ENCODE measurements at places on chromosomes 5 and 9. TPM values are rescaled to one million over a fixed set of nuclear protein-coding genes. Genes with fewer than 3 reads are reported as not detected.

GRCh38 chr5:137872466-137872865 is 4.8 kb downstream of the MYOT start:
- no peak for DNase-seq

DNA sequence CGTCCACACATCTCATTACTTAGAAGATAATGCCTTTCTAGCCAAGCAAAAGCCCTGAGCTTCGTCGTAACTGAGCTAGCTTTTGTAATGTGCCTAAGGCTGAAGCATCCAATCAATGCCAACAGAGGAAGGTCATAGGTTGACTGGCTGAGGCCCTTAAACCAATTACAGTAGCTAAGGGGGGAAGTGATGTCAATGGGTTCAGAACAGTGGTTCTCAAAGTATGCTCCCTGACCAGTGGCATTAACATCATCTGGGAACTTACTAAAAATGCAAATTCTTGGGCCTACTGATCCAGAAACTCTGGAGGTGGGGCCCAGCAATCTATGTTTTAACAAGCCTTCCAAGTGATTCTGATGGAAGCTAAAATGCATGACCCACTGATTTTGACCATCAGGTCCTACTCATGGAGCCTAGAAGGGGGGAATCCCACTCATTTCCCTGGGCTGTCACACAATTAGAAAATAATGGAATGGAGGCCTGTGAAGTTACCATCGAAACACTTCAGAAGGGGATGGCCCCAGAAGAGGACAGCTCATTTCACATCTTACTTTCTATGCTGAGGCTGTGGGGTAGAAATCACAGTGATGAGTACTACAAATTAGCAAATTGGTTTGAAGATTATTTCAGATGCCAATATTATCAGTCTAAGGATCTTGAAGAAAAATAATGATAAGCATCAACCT is 4.8 kb upstream of the VLDLR start:
- DNase-seq: no peak

- no peak for DNase-seq
Measured at GRCh38 chr5:61504143-61504770, 172.2 kb downstream of the ZSWIM6 start.

- no peak for DNase-seq
Measured at GRCh38 chr5:110105692-110106091, 416.0 kb downstream of the MAN2A1 start.

DNA sequence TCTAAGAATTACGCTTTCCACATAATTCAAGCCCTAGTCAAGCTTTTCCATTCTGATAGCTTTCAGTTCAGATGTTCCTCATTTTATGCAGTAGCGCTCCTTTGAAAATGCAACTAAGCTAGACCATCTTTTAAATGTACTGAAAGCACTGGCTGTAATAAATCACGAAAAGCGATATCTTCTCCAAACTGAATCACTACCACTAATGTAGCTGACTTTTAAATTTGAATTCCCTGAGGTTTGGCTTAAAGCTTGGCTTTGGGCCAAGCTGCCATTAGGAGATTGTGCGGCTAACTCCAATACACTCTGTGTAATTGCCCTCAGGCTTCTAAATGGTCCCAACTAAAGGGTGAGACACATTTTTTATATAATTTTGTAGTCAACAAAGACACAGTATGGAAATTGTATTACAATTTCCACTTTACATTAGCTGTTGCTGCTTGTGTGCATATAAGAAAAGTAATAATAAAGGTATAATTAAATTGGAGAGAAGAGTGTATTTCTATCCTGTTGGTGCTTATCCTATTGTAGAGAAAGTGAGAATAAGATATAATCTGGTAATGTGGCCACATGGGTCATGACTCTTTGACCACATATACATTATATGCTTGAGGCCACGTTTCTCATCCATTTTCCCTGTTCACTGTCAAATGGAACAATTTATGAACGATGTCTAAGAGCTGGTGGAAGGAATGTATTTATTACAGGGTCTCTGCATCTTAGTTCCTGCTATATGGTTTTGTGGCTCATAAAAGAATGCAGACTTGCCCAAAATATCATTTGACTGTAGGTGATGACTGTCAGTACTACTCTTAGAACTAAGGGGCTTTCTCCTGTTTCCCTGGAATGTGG is 118.7 kb upstream of the TAF11L2 start:
- DNase-seq: no peak

- DNase-seq: no peak
Measured at GRCh38 chr5:119309326-119309725, 46.5 kb upstream of the TNFAIP8 start.

- no peak for DNase-seq
Measured at GRCh38 chr5:74313896-74314295, 326.6 kb downstream of the ENC1 start.

DNA sequence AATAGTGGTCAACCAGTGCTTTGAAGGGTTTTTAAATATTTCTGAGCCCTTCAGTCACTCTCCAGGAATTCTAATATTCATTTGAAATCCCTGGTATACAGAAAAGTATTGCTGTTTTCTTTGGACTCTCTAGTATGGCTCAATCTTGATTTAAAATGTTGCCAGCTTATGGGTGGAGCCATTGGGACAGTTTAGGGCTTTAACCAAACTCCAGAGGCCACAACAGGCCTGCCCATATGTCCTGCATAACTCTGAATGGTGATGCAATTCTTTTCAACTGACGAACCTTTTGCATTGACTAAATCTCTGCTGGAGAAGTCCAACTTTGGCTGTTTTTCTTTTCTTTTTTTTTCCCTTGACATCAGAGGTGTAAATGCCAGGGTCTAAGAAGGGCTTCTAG is 10.3 kb upstream of the ANKHD1 start:
- no peak for DNase-seq

GRCh38 chr9:115118879-115119218 is 892 bp upstream of the TNC start:
- peak; percentile 53 for DNase-seq

DNA sequence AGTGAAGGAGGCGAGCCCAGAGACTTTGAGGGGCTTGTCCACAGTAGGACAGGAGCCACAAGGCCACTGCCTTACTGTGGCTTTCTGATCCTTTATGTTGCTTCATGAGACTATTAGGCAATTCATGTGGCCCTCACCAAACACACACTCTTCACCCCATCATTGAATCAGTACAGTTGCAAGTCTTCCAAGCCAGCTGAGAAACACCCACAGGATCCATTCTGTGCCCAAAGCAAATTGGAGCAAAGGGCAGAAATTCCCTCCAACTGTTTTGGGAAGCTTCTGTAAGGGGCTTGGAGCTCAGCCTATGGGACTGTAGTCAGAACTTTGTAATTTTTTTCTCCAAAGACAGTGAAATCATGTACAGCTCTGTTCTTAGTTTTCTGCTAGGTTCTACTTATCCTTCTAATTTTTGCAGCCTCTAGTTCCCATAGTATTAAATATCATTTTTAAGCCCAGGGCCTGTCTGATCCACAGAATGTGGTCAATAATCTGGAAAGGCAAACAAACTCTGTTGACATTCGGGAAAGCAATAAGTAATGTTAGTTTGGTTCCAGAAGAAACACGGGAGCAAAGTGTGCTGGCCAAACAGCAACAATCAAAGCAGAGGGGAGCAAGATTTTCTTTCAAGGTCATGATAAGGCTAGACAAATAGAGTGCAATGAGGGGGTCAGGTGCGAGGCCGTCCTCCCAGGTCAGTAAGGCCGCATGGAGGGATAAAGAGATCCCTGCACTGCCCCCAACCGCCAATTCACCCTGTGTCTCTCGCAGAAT is 47.0 kb downstream of the UBE2QL1 start:
- DNase-seq: no peak

DNA sequence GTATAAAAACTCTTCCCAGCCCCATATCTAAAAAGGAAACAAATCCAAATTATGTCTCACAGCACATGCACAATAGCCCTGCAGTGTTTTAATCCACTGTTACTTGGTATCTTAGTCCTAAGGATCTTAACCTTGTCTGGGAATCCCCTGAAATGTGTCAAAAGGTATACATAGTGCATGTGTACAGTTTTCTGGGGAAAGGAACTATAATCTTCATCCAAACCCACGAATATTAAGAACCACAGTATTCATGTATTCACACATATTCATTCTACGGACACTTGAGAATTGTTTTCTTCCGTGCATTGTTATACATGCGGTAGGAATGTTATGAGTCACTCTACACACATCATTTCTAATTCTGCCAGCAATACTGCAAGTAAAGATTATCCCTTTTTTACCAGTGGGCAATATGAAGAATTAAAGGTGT is 47.8 kb upstream of the SNX2 start:
- DNase-seq: no peak

- no peak for DNase-seq
Measured at GRCh38 chr5:146068206-146068605, 37.2 kb downstream of the PLAC8L1 start.

DNA sequence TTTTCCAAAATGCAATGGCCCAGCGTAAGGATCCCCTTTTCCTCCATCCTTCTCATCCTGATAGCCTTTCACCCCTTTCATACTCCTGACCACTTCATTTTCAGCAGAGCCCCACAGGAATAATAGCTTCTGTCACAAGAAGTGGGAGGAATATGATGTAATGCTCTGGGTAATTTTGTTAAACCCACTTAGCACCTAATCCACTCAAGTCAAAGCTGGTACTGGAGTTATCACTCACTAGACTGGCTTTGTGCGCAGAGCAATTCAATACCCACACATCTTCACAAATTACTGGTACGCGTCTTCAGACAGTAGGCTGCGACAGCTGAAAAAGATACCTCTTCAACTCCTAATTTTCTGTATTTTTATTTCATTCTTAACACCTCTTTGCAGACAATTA is 2232.8 kb upstream of the WWC1 start:
- DNase-seq: no peak

- no peak for DNase-seq
Measured at GRCh38 chr5:125746917-125747316, 676.3 kb upstream of the GRAMD2B start.

- no peak for DNase-seq
Measured at GRCh38 chr9:88574953-88575352, 40.0 kb downstream of the NXNL2 start.

GRCh38 chr5:12023614-12024241 is 119.5 kb upstream of the CTNND2 start:
- no peak for DNase-seq

DNA sequence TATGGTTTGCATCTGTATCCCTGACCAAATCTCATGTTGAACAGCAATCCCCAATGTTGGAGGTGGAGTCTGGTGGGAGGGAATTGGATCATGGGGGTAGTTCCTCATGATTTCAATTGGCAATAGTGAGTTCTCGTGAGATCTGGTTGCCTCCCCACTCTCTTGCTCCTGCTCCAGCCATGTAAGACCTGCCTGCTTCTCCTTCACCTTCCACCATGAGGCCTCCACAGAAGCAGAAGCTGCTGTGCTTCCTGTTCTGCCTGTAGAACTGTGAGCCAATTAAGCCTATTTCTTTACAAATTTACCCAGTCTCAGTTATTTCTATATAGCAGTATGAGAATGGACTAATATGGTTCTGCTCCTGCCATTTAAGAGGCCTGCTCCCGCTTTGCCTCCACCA is 32.9 kb downstream of the SCAI start:
- DNase-seq: no peak

- DNase-seq: no peak
Measured at GRCh38 chr5:178194026-178194425, 6.9 kb upstream of the GMCL2 start.

GRCh38 chr9:132249690-132250089 is 87.8 kb downstream of the NTNG2 start:
- DNase-seq: no peak

- DNase-seq: no peak
Measured at GRCh38 chr5:125470280-125470902, 724.0 kb upstream of the ZNF608 start.

DNA sequence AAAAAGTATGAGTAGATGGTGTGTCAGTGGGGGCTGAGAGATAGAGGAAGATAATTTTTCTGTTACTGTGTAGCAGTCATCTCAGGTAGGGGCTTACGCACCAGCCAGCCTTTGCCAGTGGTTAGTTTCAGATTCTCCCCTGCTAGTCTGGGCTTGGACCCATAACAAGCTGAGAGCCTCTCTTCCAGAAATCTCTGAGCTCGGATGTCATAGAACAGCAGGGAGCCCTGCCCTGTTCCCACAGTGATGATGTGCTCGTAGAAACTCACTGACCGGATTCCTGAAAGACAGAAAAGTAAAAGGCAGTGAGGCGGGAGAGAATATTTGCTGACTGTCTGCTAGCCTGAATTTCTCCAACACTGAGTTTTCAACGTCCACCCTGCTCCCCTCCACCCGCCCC is 37.2 kb downstream of the DCAF12 start:
- DNase-seq: no peak

DNA sequence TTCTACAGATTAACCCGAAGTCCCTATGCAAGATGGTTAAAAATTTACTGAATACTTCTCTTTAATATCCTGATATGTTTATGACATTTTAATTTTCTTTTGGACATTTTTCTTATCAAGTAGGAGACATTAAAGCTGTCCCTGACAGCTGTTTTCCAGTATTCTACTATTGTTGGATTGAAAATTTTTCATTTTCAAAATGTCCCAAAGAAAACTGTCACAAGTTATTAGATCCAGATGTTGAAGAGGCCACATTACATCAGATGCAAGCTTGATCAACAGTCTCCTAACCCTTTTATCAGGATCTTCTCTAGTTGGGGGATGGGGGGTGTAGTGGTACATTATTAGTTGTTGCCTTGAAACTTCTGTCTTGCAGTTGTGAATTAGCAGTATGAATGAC is 1402.7 kb upstream of the DMAC1 start:
- DNase-seq: no peak

DNA sequence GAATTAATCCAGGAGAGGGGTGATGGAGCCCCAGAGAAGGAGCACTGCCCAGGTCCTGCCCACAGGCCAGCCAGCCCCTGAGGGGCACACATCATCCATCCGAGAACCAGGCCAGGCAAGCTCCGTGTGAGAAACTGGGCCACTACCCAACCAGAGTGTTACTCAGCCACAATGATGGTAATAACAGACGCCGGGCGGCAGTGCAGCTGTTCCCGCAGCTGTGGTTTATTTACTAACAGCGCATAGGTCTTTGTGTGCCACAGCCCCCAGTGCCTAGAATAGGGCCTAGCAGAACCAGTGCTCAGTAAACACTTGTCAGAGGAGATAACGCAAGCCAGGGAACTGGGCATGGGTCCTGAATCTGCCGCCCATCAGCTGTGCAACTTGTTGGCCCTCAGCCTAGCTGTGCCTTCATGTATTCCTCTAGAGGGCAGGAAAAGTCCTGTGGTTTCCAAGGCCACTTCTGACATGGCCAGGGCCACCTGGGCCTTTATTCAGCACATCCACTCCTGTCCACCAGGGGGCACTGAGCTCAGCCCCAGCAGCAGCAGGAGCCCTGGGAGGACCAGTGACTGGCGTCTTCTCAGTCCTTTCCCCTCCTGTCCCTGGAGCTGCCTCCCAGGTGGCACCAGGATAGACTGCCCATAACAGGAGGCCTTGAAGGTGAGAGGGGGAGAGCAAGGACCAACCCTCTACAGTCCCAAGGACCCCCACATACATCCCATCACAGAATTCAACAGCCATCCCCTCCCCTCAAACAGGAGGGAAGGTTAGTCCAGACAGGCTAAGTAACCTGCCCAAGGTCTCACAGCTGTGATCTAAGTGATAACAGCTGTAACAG is 2.1 kb downstream of the MXD3 start:
- no peak for DNase-seq

The MTX3 gene
- 7.7 TPM for total RNA-seq

The NLN gene
- total RNA-seq: 12.5 TPM

The BTNL3 gene
- not detected for total RNA-seq

The ROR2 gene
- total RNA-seq: 9.0 TPM

The PLPPR1 gene
- not detected for total RNA-seq

The TAS2R1 gene
- not detected for total RNA-seq

The SNX24 gene
- 21.5 TPM for total RNA-seq

The TTLL11 gene
- total RNA-seq: 12.7 TPM

The SPATA31E1 gene
- not detected for total RNA-seq
